Regular cardiac myocyte (primary cell): ENCODE measurements at places on chromosomes 12 and 14. TPM values are rescaled to one million over a fixed set of nuclear protein-coding genes. Genes with fewer than 3 reads are reported as not detected.

Gene KRT78
- total RNA-seq = not detected in 2 replicates

Gene EGLN3
- 0.19 and 7.0 TPM in 2 replicates for total RNA-seq

Gene CDCA3
- 5.6 and 29.7 TPM in 2 replicates for total RNA-seq

Gene ALG10
- 4.2 and 11.3 TPM in 2 replicates for total RNA-seq

Gene KRT81
- under 0.01 and 0.96 TPM in 2 replicates for total RNA-seq

Gene GCN1
- 102 and 140 TPM in 2 replicates for total RNA-seq

Gene CLMN
- total RNA-seq = 0.58 and 3.9 TPM in 2 replicates

Gene RIMKLB
- total RNA-seq = 31.8 and 36.6 TPM in 2 replicates

Gene KRT82
- not detected in 2 replicates for total RNA-seq

Gene SERPINA6
- not detected in 2 replicates for total RNA-seq

Gene TMEM229B
- total RNA-seq = under 0.01 and 4.5 TPM in 2 replicates
